ENCODE measurements at places on chromosomes 11 and 22. TPM values are rescaled to one million over a fixed set of nuclear protein-coding genes. Genes with fewer than 3 reads are reported as not detected.
A peak's percentile ranks its signal among the peaks of the same experiment; 100 is the strongest.

The KDM4E gene
- not detected for total RNA-seq

GRCh38 chr11:88355887-88356286 is 18.4 kb upstream of the CTSC start:
- H3K27me3 ChIP-seq, result no peaks in the 10 kb centered on the region
- no peak overlapping the region for H3K27ac ChIP-seq
- H3K4me3 ChIP-seq, result no peak overlapping the region
- H3K4me1 ChIP-seq, result peaks cover 23% of the 10 kb centered on the region

- DNase-seq, result no peak
- H3K27me3 ChIP-seq, result no peaks in the 10 kb centered on the region
- no peaks in the 10 kb centered on the region for H3K36me3 ChIP-seq
- H3K4me1 ChIP-seq, result peaks cover 23% of the 10 kb centered on the region
- H3K27ac ChIP-seq, result peak overlapping the region; percentile 60
Observed at GRCh38 chr22:30212363-30212995, 34.1 kb downstream of the LIF start.

DNA sequence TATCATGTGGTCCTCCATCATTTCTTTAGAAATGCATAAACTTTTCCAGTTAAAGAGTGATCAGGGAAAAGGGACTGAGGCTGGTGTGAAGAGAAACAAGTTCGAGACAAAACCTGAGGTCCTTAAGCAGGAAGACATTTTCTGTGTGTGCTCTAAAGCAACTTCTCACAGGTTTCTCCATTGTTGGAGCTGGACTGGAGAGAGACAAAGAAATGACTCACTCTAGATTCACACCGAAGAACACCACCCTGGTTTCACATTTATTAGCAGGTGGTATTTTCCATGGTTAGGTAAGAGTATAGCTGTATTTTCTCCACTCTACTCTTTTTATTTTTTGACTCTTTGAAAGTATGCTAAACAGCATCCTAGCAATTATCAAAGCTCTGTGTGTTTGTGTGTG is 736.4 kb downstream of the KCNA4 start:
- no peak overlapping the region for H3K27ac ChIP-seq
- no peaks in the 10 kb centered on the region for H3K4me1 ChIP-seq
- no peaks in the 10 kb centered on the region for H3K27me3 ChIP-seq
- H3K36me3 ChIP-seq, result no peaks in the 10 kb centered on the region
- H3K4me3 ChIP-seq, result no peak overlapping the region

The LMO1 gene
- total RNA-seq, result not detected

GRCh38 chr22:23393721-23394320 is 186.3 kb downstream of the IGLL1 start:
- no peaks in the 10 kb centered on the region for H3K27me3 ChIP-seq
- no peaks in the 10 kb centered on the region for H3K4me1 ChIP-seq
- DNase-seq, result no peak
- H3K36me3 ChIP-seq, result no peaks in the 10 kb centered on the region
- no peak overlapping the region for H3K4me3 ChIP-seq

The OR2D2 gene
- not detected for total RNA-seq

DNA sequence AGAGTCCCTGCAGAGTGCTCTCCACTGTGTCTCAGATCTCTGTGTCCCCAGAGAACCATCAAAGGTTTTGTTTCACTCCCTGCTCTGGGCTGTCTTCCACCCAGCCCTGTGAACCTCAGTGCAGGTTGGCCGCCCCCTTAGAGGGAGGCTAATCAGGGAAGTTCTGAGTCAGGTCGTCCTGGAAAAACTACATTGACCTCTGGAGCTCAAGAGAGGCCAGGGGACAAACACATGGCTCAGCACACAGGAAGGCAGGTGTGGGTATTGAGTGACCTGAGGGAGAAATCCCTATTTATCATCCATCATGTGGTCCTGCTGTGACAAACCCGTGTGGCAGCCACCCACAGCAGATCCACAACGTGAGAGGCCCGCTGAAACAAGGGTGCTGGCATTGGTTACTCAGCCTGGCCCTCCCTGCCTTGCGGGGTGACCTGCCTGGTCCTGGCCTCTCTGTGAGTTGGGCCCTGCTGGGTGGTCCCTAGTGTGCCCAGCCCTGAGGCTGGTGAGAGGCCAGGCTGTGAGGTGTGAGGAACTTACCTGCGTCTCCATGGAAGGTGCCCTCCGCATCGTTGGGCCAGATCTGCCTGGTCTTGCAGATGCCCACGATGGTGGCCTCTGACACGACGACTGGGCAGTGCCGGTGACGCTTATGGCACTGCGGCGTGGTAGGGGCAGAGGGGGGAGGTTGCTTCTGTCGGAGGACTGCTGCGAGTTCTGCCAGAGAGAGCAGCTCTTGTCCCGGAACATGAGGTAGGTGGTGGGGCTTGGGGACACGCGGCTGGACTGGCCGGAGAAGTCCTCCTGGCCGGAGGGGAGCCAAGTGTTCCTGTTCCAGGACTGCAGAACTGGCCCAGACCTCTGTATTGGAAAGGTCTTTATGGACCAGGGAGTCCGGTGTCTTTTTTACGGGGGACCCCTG is 669 bp upstream of the BCR start:
- H3K27me3 ChIP-seq, result no peaks in the 10 kb centered on the region
- H3K27ac ChIP-seq, result peak overlapping the region; percentile 88
- H3K4me3 ChIP-seq, result peak overlapping the region; percentile 86
- H3K36me3 ChIP-seq, result peaks cover 5% of the 10 kb centered on the region
- no peak for DNase-seq

DNA sequence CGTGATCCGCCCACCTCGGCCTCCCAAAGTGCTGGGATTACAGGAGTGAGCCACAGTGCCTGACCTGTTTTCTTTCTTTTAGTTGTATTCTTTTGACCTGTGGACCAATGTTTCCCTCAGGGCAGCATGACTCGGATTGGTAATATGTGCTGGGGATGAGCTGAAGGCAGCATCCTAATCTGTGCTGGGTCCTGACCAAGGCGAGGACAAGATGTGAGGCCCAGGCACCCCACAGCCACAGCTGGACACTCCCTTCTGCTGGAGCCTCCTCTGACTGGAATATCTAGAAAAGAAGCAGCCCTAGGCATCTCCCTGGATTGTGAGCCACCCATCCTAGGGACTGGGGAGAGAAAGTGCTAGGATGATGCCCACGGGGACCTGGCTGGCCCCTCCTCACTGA is 105.4 kb downstream of the PDE2A start:
- H3K27ac ChIP-seq, result no peak overlapping the region
- no peak for DNase-seq
- H3K4me1 ChIP-seq, result peaks cover 11% of the 10 kb centered on the region

DNA sequence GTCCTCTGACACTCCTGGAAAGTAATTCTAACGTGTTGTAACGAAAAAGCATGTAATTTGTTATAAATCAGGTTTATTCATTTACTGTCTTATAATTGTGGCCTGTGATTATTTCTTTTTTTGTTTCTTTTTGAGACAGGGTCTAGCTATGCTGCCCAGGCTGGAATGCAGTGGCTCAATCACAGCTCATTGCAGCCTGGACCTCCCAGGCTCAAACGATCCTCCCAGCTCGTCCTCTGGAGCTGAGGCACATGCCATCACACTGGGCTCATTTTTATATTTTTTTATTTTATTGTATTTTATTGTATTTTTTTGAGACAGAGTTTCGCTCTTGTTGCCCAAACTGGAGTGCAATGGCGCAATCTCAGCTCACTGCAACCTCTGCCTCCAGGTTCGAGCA is 15.9 kb downstream of the DENND5A start:
- peak overlapping the region; percentile 74 for H3K4me3 ChIP-seq
- peak overlapping the region; percentile 77 for H3K27ac ChIP-seq
- no peaks in the 10 kb centered on the region for H3K27me3 ChIP-seq

- H3K4me3 ChIP-seq, result no peak overlapping the region
- H3K27me3 ChIP-seq, result no peaks in the 10 kb centered on the region
- no peak for DNase-seq
- peak overlapping the region; percentile 89 for H3K27ac ChIP-seq
Observed at GRCh38 chr11:65438257-65439151, 15.9 kb downstream of the NEAT1 start.

DNA sequence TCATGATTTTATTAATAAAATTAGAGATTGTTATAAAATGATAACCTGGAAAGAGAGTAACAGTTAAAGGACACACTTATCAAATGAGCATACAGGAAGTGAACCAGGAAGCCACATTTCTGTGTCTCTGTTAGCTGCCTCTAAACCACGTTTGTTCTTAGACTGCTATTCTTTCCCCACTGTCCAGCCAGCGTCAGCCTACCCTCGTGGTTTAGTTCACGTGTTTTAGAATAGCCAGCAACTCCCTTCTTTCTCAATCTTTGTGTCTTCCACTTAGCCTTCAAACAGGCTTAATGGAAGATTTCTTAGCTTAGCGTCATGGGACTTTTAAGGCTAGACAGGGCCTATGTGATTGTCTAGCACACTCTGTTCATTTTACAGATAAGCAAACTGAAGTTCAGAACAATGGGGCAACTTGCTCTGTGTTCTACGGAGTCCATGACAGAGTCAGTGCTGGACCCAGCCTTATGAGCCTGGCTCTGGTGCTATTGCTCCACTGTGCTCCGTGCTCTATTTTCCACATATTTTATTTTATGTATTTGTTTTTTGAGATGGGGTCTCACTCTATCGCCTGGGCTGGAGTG is 27.2 kb downstream of the GRAMD1B start:
- H3K4me3 ChIP-seq, result peak overlapping the region; percentile 75
- no peak for DNase-seq
- peaks cover 2% of the 10 kb centered on the region for H3K36me3 ChIP-seq

- no peaks in the 10 kb centered on the region for H3K27me3 ChIP-seq
- no peak overlapping the region for H3K27ac ChIP-seq
- peaks cover 10% of the 10 kb centered on the region for H3K36me3 ChIP-seq
- DNase-seq, result no peak
- H3K4me3 ChIP-seq, result no peak overlapping the region
Observed at GRCh38 chr22:19040888-19041703, 81.1 kb downstream of the DGCR2 start.

DNA sequence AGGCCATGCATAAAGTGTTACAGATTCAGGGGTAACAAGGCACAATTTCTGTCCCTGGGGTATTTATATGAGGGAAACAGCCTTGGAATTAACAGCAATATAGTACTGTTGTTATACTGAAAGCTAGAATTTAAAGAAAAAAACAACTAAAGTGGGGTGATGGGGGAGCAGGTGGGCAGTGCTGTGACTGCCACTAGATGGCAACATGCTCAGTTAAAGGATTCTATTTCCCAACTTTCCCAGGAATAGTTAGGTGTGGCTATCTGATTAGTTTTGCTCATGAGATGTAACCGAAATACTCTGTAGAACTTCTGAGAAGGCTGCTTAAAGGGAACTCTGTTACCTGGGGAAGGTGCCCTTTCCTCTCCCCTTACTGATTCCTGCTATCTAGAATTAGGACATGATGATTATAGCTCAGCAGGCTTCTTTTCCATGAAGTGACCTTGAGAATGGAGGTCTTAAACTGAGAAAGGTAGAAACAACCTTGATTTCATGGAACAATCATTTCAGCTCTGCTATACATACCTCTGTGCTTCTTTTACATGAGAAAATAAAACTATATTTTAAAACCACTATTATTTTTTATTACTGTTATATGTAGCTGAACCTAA is 102.6 kb downstream of the RELT start:
- no peak overlapping the region for H3K4me3 ChIP-seq
- H3K36me3 ChIP-seq, result peaks cover 2% of the 10 kb centered on the region
- H3K4me1 ChIP-seq, result peaks cover 8% of the 10 kb centered on the region
- no peaks in the 10 kb centered on the region for H3K27me3 ChIP-seq
- no peak overlapping the region for H3K27ac ChIP-seq

GRCh38 chr22:29030016-29030617 is 31.5 kb downstream of the C22orf31 start:
- H3K27ac ChIP-seq, result no peak overlapping the region
- H3K36me3 ChIP-seq, result peaks cover 2% of the 10 kb centered on the region
- DNase-seq, result no peak
- H3K4me3 ChIP-seq, result peak overlapping the region; percentile 77

The TRIM51 gene
- 0.17 TPM for total RNA-seq

The MRGPRF gene
- not detected for total RNA-seq

The SEPTIN5 gene
- 2.8 TPM for total RNA-seq

GRCh38 chr11:72426758-72427157 is 7.6 kb downstream of the CLPB start:
- DNase-seq, result no peak
- H3K4me3 ChIP-seq, result no peak overlapping the region
- H3K36me3 ChIP-seq, result peaks cover 7% of the 10 kb centered on the region
- H3K27me3 ChIP-seq, result no peaks in the 10 kb centered on the region

GRCh38 chr11:114132417-114132816 is 72.9 kb downstream of the ZBTB16 start:
- no peak for DNase-seq
- peak overlapping the region; percentile 16 for H3K27ac ChIP-seq
- H3K4me1 ChIP-seq, result peaks cover 27% of the 10 kb centered on the region
- H3K36me3 ChIP-seq, result no peaks in the 10 kb centered on the region

DNA sequence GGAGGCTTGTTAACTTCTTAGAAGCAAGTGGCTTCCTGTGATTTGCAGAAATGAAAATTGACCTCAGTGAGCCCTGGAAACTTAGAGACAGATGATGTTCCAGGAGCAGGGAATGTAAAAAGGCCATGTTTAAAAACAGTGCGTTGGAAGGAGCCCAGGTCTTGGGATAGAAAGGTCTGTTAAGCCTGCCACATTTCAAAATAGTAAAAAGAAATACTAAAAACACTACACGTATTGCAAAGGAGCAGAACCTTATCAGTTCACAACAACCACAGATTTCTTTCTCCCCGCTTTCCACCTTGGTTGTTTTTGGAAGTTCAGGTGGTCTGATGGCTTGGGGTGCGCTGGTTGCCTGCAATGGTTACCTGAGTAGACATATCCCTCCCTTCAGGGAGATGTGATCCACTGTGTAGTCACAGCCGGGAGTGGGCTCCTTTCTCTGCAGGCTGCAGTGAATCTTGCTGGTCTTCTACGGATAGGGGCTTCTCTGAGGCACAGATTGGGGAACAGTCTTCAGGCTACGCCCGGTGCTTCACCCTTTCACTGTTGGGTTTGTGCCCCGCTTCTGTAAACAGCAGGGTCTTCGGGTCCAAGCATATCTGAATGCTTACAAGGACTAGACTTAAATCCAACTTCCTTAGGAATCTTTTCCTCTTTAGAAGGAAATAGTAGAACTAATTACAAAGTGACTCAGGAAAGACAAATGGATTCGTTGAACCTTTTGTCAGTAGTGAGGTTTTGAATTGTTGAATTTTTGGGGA is 1.9 kb downstream of the TEAD1 start:
- peaks cover 13% of the 10 kb centered on the region for H3K4me1 ChIP-seq

DNA sequence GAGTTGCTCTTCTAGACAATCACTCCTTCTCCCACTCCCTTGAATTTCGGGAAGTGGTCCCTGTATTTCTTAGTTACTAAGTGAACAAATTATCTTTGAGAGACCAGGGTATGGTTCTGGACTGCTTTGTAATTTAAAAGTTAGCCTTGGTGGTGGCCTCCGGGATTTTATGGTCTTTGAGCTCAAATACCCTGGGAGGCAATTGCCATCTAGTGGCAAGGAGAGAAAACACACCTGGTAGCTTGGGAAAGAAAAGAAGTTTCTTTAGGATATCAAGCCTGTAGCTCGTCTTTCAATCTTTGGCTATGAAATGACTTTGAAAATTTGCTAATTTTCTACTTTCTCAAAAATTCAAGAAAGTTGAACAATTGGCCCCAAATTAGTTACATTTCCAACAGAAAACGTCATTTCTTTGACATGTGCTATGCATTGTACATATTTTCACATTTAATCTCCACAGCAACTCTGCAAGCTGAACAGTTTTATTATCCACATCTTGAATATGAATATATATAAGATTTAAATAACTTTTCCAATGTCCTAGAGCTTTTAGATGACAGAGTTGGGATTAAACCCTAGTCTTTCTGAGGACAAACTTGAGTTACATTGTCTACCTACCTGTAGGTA is 39.1 kb downstream of the MMP27 start:
- DNase-seq, result no peak
- peaks cover 27% of the 10 kb centered on the region for H3K27me3 ChIP-seq
- no peak overlapping the region for H3K4me3 ChIP-seq
- H3K4me1 ChIP-seq, result no peaks in the 10 kb centered on the region

All from T-helper 17 cell (primary cell).